ENCODE measurements at places on chromosomes 7 and 10.

DNA sequence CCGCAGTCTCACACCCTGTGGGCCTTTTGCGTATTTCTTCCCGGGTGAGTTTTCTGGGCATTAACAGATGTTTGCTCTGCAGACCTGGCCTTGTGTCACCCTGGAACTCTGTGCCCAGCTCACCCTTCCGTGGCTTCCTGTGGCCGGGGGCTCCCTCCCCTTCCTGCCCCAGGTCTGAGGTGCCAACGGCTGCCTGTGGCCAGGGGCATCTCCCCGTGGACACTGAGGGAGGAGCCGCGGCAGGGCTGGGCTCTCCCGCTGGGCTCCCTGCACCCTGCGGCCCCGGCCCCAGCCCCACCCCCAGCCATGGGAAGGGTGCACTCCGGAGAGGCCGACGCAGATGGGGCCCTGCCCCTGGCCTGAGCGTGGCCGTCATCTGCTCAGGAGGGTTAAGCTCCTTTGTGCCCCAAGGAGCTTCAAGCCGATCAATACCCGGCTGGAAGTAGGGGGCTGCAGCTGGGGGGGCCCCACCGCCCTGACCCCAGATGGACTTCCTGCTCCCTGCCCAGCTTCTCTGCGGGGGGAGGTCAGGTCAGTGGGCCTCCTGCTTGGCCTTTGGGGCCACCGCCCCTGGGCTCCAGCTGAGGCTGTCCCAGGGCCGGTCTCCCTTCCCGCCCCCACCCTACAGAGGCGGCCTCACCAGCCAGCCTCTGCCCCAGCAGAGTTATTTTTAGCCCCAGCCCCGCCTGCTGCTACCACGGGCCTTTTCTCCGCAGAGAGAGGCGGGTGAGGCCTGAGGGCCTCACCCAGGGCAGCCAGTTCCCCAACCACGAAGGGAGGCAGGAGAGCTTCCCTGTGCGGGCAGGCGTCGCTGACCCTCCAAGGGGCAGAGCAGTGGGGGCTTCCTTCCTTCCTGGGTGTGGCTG, 24.2 kb downstream of the PWWP2B start:
- no peak for DNase-seq

DNA sequence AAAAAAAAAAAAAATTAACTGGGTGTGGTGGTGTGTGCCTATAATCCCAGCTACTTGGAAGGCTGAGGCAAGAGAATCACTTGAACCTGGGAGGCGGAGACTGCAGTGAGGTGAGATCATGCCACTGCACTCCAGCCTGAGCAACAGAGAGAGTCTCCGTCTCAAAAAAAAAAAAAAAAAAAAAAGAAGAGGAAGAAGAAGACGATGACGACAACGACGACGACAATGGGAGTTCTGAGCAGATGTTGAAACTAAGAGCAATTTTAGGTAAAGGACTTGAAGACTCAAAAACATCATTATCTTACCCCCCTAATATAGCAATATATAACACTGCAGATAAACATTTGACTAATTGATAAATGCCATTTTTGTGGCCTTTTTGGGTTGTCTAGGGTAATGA, 39.5 kb upstream of the PPP1R17 start:
- DNase-seq: no peak

DNA sequence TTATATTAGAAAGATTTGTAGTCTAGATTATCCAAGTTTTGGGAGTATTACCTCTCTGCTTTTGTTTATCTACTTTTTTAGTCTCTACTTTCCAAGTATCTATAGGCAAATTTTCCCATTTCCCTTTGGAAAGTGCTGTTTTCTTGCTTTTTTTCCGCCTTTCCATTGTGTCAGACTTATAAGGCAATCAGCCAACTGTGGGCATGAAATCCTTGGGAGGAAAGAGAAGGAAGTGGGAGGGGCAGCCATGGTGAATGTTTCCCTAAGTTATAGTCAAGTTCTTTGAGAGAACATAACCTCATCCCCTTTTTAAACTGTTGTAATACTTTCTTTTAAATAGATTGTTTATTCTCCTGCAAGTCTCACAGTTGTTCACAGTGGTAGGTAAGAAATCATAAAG, 52.6 kb downstream of the PTEN start:
- no peak for DNase-seq

DNA sequence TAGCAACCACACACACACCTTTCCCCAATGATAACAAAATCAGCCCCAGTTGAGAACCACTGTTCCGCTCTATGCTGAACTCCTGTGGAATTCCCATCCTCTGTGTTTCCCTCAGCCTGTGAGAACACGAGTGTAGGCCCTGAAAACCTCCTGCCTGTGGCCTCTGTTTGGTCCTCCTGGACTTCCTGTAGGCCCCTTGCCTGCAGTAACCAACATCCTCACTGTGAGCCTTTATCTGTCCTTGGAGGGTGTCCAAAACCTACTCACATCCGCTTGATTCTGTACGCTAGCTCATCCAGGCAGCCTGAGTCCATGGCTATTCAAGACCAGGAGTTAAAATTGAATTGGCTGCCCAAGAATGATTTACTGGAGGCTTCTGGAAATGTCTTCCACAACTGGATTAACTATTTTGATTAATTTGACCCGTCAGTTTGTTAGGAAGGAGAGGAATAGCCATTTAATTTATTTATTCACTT, 149.8 kb downstream of the AKR1D1 start:
- no peak for DNase-seq

DNA sequence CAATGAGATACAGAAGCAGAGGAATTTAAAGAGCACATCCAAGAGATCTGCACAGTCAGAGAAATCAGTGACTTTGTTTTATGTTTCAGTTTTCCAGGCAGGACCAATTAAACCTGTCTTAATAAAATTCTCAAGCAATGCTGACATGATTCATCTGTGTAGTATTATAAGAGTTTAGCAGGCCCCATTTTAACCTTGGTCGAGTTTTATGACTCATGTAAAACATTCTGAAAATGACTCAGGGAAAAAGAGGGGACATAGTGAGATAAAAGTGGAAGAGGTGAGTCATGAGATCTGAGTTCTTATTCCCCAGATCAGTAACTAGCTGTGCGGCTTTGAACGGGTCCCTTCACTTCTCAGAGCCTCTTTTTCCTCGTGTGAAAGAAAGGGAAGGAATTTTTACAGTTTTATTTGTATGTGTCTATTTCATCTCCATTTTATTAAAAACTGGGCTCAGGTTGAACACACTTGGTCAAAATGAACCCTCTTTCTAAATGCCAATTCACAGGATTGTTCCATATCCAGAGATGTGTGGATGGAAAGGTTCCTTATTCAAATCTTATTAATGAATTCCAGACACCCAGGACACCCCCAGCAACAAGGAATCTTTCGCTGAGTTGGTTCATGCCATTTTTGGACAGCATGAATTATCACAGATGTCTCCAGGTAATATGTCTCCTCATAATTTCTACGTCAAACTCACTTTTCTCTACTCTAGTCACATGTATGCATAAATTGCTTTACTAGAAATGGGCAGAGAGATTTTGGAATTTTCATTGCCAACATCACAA, 143.2 kb downstream of the JAZF1 start:
- DNase-seq: no peak

GRCh38 chr10:132142396-132143161, 44.2 kb upstream of the DPYSL4 start:
- DNase-seq: peak; percentile 22

- DNase-seq: no peak
These were observed 43.2 kb downstream of the PNLIPRP3 start for GRCh38 chr10:116470768-116471415.

GRCh38 chr10:22644222-22644621, 70.2 kb downstream of the PIP4K2A start:
- DNase-seq: no peak

GRCh38 chr7:102258073-102258748, 28.5 kb upstream of the SH2B2 start:
- no peak for DNase-seq

DNA sequence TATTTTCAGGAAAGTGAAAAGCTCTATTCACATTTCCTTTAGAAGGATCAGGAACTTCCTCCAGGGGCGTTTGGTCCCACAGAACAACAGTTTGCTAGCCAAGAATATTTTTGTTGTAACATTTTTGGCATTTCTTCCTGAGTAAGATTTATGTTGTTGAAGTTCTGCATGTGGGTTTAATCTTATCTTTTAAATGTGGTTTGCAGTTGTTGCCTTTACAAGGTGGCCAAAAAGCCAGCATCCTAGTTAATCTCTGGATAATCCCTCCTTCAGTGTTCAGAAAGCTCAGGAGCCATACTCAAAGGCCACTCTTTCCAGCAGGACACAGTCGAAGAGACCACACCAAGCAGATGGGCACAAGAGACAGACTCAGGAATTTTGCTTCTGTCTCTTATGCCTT, 30.0 kb downstream of the SLC26A4 start:
- no peak for DNase-seq

GRCh38 chr10:129888784-129889616, 75.1 kb downstream of the EBF3 start:
- DNase-seq: no peak

DNA sequence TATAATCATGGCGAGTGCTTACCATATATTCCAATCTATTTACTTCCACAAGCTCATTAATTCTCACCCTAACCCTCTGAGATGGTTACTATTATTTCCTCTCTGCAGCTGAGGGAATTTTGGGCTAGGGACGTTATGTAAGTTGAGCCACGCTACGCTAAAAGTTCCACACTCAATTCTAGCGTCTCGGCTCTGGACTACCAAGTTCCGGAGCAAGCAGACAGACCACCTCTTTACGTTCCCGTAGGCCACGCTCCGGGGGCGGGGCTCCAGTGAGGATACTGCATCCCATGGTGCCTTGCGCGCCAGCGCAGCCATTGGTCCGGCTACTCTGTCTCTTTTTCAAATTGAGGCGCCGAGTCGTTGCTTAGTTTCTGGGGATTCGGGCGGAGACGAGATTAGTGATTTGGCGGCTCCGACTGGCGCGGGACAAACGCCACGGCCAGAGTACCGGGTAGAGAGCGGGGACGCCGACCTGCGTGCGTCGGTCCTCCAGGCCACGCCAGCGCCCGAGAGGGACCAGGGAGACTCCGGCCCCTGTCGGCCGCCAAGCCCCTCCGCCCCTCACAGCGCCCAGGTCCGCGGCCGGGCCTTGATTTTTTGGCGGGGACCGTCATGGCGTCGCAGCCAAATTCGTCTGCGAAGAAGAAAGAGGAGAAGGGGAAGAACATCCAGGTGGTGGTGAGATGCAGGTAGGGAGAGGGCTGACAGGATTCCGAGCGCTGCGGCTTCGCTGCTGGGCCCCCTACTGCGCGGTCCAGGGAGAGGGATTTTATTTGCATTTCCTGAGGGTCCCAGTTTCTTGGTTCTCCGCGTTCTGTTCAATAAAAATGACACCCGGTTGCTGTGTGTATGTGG, at the start of gene KIF11:
Gene KIF11, plus strand, starts transcription at position 370 of the 858 bp plus-strand sequence. Its CDS starts 246 bp downstream, at position 616.
- peak; percentile 94 for DNase-seq

GRCh38 chr10:102242118-102242485, 790 bp upstream of the PITX3 start:
- DNase-seq: no peak

GRCh38 chr10:50279489-50279888, 28.2 kb upstream of the ASAH2 start:
- no peak for DNase-seq

All from effector memory CD4-positive, alpha-beta T cell (primary cell).